ENCODE measurements at places on chromosomes 3 and 15. TPM values are rescaled to one million over a fixed set of nuclear protein-coding genes. Genes with fewer than 3 reads are reported as not detected.

ANKUB1 gene
- not detected for total RNA-seq

DNA sequence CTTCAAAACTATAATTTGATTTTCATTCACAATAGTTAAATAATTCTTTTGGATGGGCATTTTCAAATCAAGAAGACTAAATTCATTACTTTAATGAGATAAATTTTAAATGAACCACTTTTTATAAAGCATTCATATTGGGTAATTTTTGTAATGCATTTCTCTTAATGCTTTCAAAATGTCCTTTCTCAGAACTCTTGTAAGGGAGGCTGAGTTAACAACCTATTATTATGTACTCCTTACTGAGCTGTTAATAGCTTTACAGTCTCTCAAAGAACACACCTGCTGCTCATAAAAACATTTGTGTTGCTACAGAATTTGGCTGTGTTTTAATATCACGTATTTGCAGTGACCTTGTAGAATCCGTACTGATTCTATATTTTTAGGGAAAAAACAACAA, 334.0 kb upstream of the ARL6 start:
- DNase-seq = no peak

DNA sequence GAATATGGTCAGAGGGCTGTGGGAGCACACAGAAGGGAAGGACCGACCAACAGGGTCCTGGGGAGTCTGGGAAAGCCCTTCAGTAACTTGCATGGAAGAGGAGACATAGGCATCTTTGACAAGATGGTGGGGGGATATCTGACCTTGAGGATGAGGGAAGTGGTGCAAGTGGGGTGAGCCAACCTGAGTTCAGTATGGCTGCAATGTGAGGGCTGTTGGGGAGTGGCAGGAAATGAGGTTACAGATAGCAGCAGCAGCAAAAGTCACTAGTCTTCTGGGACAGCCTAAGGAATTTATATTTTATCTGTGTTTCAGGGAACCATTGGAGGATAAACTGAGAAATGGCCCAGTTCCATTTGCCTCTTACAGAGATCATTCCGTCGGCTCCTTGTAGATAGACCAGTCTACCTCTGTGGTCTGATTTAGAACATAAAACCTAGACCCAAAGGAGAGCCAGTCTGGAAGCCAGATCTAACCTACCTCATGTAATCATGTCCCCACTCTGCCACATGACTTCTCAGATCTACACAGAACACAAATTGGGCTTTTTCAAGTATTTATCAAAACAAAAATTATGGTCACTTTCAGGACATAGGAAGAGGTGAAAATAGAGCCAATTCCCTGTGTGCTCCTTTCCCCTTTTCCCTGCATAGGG, 75.6 kb downstream of the ST6GAL1 start:
- DNase-seq = no peak

FBXL2 gene
- total RNA-seq = 18.2 TPM

GRCh38 chr3:38354588-38355330, 8.2 kb downstream of the XYLB start:
- DNase-seq = no peak

DNA sequence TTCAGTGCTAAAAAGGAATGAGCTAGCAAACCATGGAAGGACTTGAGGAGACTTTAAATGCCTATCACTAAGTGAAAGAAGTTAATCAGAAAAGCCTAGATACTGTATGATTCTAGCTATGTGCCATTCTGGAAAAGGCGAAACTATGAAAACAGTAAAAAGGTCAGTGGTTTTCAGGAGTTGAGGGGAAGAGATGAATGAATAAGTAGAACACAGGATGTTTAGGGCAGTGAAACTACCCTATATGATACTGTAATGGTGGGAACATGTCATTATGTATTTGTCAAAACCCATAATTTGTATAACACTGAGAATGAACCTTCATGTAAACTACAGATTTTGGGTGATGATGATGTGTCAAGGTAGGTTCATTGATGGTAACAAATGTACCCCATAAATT, 9.6 kb upstream of the CD276 start:
- no peak for DNase-seq

ZNF35 gene
- 16.0 TPM for total RNA-seq

LARP6 gene
- total RNA-seq = 23.1 TPM

DNA sequence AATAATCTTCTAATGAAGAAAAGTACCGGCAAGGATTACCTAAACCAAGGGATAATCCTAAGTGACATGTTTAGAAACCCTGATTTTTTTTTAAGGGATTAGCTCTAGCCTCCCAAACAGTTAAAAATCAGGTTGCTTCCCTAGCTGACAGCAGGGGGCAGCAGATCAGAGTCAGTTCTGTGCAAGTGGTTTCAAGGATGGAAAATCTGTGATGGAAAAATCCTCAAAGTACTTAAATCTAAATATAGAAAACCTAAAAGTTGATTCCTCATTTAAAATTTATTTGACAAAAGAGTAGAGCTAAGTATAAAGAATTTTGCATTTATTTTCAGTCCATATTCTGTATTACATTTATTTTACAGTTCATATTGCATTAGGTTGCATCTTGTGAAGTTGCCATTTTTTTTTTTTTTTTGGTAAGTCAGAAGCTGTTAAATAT, 107.6 kb downstream of the PEX5L start:
- DNase-seq = peak; percentile 87

- DNase-seq = no peak
Observed at GRCh38 chr3:58141766-58142345, 68.9 kb downstream of the DNASE1L3 start.

- peak; percentile 54 for DNase-seq
Observed at GRCh38 chr15:70902107-70902506, 9.5 kb downstream of the LRRC49 start.

- DNase-seq = no peak
Observed at GRCh38 chr3:76370749-76371520, 585.6 kb upstream of the ZNF717 start.

- DNase-seq = no peak
Observed at GRCh38 chr15:48642795-48643194, 2.7 kb downstream of the FBN1 start.

CHRNA7 gene
- total RNA-seq = 8.0 TPM

LRRC31 gene
- not detected for total RNA-seq

- DNase-seq = no peak
Observed at GRCh38 chr3:43618142-43618541, 3.7 kb downstream of the ANO10 start.

CCR2 gene
- not detected for total RNA-seq

SERF2 gene
- 573 TPM for total RNA-seq

DNA sequence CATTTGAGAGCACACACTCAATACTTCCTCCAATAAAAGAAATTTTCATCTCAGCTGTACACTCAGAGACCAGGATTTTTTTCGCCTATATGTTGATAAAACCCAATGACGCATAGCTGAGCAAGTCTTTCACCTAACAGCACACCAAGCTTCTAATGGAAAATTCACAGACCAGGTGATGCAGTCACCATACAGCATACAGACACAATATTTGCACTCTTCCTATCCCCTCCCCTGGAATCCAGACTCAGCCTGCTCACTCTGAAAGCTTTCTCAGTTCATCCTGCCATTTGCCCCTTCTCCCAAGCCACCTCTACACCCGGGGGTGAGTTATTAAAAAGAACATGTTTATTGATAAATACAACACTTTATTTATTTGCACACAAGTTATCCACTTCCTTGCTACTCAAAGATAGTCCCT, 1.7 kb downstream of the TBC1D5 start:
- no peak for DNase-seq

SLC51A gene
- 2.0 TPM for total RNA-seq

- no peak for DNase-seq
Observed at GRCh38 chr3:66507423-66508260, 6.8 kb upstream of the LRIG1 start.

CELF6 gene
- total RNA-seq = 0.36 TPM

GRCh38 chr3:134366928-134367811, 7.1 kb downstream of the AMOTL2 start:
- DNase-seq = peak; percentile 75

PIAS1 gene
- 33.1 TPM for total RNA-seq

DNA sequence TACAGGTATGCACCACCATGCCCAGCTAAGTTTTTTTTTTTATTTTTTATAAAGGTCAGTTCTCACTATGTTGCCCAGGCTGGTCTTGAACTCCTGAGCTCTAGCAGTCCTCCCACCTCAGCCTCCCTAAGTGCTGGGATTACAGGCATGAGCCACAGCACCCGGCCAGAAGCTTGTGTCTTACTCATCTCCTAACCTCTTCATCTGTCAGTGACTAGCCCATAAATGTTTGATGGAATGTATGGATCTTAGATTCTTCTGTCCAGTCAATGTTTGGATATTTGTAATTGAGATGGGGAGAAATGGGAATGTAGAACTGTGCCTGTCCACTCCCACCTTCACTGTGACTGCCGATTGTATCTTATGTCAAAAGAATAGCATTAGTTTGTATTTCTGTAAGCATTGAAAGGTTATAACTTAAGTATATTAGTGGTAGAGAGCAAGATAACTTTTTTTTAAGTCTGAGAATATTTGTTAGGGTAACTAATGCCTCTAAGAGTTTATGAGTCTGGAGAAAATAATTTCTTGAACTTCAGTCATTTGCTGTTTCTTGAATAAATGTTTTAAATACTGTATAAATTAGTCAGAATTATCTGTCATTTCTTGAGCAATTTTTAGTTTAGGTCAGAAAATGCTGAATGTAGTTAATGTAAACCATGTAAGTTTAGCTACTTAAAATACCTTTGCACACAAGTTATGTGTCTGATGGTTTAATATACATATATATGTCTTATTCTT, 215.3 kb upstream of the CGNL1 start:
- DNase-seq = no peak

GRCh38 chr3:29693863-29694262, 413.0 kb downstream of the RBMS3 start:
- DNase-seq = peak; percentile 70

DNA sequence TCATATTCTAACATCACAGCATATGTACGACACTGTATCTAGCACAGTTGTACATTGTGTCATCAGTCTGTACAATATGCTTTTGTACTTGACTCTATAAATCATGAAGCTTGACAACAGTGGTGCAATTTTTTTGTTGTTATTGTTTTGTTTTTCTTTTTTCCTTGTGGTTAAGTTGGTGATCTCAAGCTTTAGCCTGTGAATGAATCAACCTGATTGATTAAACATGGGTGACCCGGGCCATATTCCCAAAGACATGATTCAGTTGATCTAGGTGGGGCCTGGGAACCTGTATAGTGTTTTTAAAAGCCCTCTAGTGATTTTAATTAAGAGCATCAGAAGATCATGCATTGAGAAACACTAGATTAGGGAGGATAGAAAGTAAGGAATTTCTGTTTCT, 101.8 kb upstream of the AADACL2 start:
- no peak for DNase-seq

MKRN3 gene
- not detected for total RNA-seq

DNA sequence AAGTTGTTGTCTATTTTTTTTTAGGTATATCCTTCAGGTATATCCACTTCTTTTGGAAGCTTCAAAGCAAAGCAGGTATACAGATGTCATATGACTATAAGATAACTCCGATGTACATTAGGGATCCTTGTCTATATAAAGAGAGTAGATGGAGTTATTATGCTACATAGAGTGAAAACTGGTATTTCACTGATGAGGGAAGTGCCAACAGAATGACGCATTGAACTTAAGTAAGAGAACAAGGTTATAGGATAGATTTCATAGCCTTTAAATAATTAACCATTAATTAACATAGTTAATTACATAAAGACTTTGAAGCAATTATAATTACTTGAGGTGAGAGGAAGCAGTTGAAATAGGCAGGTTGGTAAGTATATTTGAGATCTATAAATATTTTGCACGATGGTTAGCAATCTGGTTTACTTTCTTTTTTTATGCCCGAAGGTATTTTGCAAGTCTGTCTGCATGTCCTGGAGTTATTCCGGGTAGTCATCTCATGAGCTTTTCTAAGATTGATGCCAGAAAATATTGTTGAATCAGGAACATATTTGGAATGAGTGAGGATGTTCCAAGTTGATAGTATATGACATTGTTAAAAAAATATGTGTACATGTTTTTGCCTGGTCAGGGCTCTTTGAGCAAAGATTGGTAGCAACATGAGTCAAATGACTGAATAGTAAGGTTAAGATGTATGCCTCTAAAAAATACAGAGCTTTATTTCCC, 299.5 kb upstream of the KCNMB2 start:
- DNase-seq = no peak

LCMT2 gene
- total RNA-seq = 12.6 TPM

- no peak for DNase-seq
Observed at GRCh38 chr3:37162501-37163245, 11.7 kb downstream of the LRRFIP2 start.

- DNase-seq = no peak
Observed at GRCh38 chr3:135497979-135498378, 467.5 kb upstream of the PPP2R3A start.

GRCh38 chr3:80087767-80088166, 320.0 kb upstream of the ROBO1 start:
- no peak for DNase-seq

DNA sequence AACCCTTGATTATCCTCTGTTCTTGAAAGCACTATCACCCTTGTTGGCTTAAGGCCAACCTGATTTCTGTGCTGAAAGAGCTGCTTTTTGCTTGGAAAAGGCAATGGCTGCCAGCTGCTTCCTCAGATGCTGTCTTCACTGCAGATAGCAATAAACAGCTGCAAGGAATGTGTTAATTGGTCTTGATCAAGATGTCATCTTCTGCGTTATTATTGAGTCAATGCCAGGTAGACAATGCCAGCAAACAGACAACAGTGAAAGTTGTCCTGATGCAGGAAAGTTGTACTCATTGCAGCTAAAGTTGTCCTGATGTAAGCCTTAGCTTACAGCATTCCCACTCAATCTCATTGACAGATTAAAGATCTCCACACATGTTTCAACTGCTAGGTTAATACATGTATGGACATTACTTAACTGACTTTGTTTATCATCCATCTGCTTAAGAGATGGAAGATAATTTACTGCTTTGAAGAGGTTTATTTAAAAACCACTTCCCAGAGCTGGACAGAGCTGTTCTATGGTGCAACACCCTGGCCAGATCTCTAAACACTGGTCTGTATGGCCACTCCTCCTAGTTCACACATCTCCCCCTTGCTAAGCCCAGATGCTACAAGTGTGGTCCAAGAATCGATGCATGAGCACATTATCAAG, 251.0 kb upstream of the MCTP2 start:
- no peak for DNase-seq

DNA sequence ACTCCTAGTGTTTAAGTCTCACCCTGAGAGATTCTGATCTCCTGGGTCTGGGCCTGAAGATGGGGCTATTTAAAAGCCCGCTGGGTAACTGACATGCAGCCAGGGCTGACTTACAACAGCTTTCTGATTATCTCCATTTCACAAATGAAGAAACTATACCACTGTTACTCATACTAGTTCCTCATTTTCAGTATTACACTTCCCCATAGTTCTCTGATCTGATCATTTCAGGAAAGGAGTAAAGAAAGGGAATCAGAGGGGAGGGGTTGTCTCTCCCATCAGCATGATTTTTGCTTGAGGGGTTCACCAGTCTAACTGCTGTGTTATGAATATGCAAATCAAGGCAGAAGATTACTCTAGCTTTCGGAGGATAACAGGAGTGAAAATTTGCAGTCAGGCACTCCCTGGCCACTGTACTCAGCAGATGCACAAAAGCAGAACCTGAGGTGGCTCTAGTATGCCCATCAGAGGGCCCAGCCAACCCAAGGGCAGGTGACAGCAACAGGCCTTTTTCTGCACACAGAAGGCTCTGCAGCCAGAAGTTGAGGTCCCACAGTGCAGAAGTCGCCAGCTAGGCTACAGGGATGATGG, 59.4 kb downstream of the DAPK2 start:
- no peak for DNase-seq

Measured in endodermal cell (in vitro differentiated cells).